ENCODE measurements at places on chromosomes 1 and 21.

- peak; percentile 98 for DNase-seq
Observed at GRCh38 chr1:183022202-183023145, 746 bp upstream of the LAMC1 start.

DNA sequence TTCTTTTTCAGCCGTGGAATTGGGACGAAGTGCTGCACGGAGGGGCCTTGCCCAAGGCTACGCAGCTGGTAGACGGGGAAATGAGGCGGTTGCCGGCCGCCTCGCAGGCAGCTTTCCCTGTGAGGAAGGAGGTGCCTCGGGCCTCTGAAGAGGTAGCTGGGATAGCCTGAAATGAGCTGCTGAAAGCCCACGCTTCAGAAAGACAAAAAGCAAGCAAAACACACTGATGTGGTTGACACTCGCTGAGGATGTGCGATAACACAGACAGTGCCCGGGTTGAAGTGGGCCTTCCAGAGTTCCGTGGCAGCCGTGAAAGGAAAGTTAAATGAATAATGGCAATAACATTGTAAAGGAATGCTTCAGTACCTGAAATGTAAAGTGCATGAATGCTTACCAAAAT is 47.2 kb downstream of the S1PR1 start:
- DNase-seq, result no peak

DNA sequence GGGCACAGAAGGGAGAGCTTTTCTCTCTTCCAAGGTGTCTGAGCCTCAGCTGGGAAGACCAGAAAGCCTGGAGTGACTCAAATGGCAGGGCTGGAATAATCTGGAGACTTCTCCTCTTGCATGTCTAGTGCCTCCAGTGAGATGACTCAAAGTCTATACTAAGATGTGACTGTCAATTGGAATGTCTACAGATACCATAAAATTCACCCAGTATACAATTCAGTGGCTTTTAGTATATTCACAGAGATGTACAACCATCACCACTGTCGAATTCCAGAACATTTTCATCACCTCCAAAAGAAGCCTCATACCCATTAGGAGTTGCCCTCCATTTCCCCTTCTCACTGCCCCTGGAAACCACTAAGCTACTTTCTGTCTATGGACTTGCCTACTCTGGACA is 47.9 kb upstream of the CNN3 start:
- no peak for DNase-seq

GRCh38 chr1:167566766-167567165 is 13.2 kb upstream of the CREG1 start:
- DNase-seq, result no peak

- DNase-seq, result no peak
Observed at GRCh38 chr1:45945426-45945825, 142.0 kb downstream of the MAST2 start.

DNA sequence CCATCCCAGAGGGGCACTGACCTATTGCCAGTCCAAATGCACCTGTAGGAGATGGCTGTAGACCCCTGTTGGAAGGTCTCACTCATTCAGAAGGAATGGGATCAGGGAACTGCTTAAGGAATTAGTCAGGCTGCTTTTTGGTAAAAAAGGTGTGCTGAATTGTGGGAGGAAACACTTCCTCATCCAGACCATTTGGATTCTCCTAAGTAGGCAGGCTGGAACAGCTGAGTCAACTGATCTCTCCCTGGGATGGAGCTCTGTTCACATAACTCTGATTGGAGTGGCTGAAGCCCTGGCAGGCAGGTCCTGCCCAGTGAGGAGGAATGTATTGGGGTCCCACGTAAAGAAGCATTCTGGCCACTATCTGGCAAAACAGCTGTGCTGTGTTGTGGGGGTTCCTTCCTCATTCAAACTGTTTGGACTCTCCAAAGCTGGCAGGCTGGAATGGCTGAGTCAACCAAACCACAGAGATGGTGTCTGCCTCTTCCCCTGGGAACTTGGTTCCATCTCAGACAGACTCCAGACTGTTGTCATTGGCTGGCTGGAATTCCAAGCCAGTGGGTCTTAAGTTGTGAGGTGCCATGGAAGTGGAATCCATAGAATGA is 70.7 kb upstream of the PDC start:
- DNase-seq, result no peak

- DNase-seq, result no peak
Observed at GRCh38 chr1:232034556-232034955, 408.0 kb downstream of the DISC1 start.

DNA sequence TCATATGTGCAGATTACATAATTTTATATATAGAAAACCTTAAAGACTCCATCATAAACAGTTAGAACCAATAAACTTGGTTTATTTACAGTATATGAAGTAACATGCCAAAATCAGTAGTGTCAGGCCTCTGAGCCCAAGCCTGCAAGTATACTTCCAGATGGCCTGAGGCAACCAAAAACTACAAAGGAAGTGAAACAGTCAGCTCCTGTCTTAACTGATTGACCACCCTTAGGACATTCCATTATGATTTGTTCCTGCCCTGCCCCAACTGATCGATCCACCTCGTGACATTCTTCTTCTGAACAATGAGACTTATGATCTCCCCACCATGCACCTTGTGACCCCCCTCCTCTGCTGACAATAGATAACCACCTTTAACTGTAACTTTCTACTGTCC is 630.3 kb downstream of the AMY1C start:
- no peak for DNase-seq

GRCh38 chr1:197250616-197251015 is 17.4 kb upstream of the CRB1 start:
- no peak for DNase-seq

- DNase-seq, result no peak
Observed at GRCh38 chr1:21614419-21615115, 54.6 kb downstream of the RAP1GAP start.

DNA sequence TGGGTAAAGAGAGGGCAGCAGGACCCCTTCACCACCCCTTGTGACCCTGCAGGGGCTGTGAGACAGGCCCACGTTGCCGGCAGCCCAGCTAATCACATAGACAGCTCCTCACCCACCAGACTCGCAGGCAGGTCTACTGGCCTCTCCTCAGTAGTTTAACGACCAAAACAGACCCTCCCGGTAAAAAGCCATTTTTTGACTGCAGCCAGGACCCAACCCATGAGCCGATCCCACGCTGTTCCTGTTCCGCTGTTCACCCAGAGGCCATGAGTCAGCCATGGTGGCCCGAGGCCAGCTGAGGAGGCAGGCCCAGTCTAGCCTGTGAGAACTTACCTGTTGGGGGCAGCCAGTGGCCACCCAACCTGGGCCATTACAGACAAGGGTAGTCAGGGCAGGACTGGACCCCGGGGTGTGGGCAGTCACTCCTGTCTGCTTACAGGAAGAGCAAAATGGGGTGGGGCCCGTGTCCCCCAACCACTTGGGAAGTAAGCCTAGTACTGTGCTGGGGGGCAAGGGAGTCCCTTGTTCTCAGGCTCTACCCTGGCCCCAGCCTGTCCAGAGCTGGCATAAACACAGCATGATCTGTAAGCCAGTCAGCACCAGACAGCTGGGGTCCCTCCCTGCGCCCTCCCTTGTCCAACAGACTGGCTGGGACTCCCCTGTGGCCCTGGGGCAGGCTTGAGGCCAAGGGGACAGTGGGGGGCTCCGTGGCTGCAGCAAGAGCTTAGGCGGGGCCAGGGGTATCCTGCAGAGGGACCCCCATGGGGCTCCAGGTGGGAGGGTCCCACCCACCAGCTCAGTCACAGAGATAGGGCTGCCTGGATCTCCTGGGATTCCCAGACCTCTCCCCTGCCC is 61.9 kb downstream of the WNT9A start:
- no peak for DNase-seq

GRCh38 chr1:5734414-5734813 is 257.8 kb downstream of the NPHP4 start:
- no peak for DNase-seq

DNA sequence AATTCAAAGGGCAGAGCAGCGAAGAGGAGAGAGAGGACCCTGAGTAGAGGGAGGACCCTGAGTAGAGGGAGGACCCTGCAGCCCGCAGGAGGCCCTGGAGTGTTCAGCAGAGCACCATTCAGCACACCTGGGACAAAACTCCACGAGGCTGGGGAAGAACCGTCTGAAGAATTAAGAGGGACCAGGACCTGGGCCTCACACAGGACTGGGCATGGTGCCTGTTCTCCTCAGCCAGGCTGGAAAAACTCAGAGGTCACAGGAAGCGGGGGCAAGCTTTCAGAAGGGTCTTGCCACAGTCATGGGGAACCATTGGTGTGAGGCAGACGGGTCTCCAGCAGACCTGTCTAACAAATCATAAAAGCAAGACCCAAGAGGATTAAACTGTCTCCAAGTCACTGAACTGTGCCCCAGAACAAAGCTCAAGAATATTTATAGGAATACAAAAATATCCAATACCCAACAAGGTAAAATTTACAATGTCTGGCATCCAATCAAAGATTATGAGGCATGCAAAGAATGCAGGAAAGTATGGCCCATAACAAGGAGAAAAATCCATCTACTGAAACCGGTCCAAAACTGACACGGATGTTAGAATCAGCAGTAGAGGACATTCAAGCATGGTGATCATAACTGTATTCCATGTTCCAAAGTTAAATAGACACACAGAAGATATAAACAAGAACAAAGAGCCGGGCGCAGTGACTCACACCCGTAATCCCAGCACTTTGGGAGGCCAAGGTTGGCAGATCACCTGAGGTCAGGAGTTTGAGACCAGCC is 30.6 kb downstream of the MORN1 start:
- DNase-seq, result no peak

DNA sequence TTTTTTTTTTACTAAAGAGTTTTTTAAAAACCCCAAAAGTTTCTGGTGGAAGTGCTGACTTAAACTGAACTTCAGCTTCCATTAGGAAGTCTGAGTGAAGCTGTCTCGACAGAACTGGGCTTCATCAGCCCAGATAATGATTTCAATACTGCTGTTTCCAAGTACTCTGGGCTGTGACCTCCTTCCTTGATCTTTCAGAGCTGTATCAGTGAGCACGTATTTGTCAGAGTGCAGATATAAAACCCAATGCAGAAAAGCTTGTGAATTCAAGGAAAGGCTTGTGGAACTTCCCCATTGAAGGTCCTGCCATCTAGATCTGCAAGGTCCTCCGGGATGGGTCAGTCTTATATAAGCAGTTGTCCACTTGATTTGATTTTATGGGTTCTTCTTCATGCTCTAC is 50.1 kb upstream of the RGS21 start:
- DNase-seq, result no peak

- DNase-seq, result no peak
Observed at GRCh38 chr1:16625497-16626408, 12.4 kb upstream of the NBPF1 start.

GRCh38 chr1:58345215-58346035 is 201.1 kb downstream of the OMA1 start:
- DNase-seq, result peak; percentile 77

DNA sequence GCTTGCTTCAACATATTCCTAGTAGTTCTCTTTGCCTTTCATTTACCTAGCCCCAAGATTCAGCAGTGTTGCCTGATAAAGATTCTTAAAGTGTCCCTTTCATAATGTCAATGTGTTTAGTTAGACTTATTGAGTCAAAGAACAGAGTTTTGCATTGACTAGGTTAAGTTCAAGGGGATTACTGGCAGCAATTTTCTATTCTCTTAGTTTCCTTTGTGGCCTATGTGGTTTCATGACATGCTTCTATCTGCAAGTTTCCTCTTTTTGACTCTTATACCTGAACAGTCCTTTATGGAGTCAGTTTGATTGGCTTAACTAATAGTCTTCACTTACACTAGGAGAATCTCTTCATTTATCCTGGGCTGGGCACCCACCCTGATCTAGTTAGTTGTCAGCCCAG is 151.3 kb downstream of the ADGRL4 start:
- no peak for DNase-seq

DNA sequence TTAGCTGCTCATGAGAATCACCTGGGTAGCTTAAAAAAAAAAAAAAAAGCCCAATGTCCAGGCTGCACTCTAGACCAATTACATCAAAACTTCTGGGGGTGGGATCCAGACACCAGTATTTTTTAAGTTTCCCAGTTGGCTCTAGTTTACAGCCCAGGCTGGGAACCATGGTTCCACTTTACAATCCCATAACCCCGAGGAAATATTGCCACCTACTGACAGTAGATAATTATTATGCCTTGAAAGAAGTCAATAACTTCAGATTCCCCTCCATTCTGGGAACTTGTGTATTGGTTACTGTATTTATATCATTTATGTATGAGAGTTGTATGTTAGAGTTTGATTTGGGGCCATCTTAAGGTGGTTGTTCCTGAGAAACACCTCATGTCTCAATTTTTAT is 100.2 kb downstream of the SPATA46 start:
- DNase-seq, result peak; percentile 85

DNA sequence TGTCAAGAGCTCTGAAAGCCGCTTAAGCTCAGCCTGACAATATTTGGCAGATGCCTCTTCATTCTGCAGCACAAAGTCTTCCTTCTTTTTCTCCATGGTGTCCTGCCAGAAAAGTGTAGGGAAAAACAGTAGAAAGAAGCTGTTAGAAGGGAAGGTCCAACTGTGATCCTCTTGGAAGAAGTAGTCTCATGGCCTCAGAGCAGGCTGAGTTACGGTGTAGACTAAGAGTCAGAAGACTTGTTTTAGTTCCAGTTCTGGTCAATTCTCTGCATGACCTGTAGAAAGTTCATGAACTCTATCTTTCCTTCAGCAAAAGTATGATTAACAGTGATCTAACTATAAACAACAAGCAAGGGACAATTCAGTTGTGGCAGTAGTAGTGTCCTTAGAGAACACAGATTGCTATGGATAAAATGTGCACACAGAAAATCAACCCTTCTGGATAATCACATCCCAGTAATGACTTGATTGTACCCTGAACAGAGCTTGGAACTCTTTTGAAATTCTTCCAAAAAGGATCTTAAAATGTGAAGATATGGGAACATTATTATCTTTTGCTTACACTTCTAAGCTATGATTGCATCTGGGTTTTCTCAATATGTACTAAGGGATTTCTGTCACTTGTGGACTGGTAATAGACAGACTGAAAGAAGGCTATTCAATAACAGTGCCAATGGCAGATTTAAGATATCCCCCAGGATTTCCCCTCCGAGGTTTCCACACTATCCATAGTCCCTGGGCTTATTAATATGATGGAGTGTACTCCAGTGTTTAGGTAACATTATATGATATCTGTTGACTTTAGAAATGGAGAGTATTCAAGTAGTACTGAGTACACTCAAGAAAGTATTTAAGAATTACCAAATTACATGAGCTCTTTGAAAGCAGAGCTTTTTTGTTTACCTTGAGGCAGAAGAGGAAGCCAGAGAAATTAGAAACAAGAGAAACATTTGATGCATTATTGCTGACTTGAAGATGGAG is 22.1 kb upstream of the GBP2 start:
- no peak for DNase-seq

DNA sequence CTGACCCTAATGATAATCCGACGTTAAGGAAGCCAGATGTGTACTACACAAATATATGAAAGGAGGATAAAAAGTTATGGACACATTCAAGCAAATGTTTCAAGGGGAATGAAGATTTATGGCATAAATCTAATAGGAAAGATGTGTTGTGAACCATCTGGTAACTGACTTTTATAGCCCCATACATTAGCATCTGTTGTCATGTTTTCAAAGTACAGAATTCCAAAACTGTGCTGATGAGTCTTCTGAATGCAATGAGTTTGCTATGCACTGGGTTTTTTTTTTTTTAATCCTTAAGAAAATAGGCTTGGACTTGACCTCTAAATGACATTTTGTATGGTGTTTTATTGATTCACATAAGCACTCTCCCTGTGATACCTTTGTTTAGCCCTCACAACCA is 158.5 kb upstream of the ESRRG start:
- DNase-seq, result no peak

- no peak for DNase-seq
Observed at GRCh38 chr1:111825217-111825616, 69.5 kb downstream of the DDX20 start.

Data from NCI-H526 (cell line).